ENCODE measurements at places on chromosomes 4 and X.

DNA sequence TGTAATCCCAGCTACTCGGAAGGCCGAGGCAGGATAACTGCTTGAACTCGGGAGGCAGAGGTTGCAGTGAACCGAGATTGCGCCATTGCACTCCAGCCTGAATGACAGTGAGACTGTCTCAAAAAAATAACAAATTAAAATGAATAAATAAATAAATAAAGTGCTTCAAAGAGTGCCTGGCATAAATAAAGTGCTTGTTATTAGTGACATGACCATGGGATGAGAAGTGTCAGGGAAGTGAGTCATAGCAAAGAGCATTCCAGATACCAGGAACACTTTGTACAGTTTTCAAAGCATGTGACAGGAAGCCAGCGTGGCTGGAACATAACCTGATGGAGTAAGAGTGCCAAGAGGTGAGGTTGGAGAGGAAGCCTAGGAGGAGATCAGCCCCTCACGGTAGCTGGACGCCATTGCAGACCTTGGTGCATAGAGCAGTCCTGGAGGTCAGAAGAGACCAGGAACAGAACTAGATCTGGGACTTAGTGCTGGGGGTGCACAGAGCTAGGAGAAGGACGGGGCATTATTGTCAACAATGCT, 6.0 kb upstream of the WDR13 start:
- DNase-seq, result no peak

GRCh38 chr4:1369479-1370079, 22.6 kb downstream of the UVSSA start:
- DNase-seq, result no peak

GRCh38 chr4:45865781-45866180, 258.1 kb downstream of the GABRG1 start:
- DNase-seq, result no peak

DNA sequence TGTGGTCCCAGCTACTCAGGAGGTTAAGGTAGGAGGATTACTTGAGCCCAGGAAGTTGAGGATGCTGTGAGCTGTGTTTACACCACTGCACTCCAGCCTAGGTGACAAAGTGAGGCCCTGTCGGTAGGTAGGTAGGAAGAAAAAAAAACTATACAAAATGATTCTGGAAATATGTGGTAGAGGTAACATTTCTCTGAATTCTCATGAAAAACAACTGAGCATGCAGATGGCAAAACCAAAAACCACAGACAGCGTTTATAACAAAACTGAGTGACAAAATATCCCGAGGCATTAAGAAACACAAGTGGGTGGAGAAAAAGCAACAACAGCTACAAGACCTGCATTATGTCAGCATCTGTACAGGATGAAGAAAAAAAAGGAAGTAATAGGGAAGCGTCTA, 211.7 kb downstream of the DLG3 start:
- no peak for DNase-seq

DNA sequence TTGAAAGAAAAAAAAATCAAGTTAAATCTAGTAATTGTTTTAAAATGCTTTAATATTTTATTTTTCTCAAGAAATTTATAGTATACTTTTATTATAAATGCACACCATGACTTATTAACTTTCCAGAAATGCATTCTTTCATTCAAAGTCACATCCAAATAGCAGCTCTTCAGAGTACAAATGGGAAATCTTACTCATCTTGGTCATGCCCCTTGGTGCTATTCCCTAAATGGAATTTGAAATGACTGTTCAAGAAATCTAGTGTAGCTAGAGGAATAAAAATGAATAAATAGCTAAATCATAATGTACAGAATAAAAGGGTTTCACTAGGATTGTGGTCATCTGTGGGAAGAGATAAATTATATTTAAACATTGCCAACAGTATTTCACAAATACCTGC, 1139.7 kb downstream of the PCDH18 start:
- DNase-seq, result no peak
